ENCODE measurements at places on chromosomes 12 and 14.

GRCh38 chr12:48861111-48861510 is 4.6 kb downstream of the RND1 start:
- DNase-seq = no peak

GRCh38 chr12:6549684-6550151 is 6.1 kb downstream of the IFFO1 start:
- no peak for DNase-seq

- peak; percentile 23 for DNase-seq
Observed at GRCh38 chr12:45966486-45966885, 23.9 kb downstream of the SCAF11 start.

GRCh38 chr14:31263485-31264133 is 56.0 kb upstream of the HECTD1 start:
- peak; percentile 100 for DNase-seq

DNA sequence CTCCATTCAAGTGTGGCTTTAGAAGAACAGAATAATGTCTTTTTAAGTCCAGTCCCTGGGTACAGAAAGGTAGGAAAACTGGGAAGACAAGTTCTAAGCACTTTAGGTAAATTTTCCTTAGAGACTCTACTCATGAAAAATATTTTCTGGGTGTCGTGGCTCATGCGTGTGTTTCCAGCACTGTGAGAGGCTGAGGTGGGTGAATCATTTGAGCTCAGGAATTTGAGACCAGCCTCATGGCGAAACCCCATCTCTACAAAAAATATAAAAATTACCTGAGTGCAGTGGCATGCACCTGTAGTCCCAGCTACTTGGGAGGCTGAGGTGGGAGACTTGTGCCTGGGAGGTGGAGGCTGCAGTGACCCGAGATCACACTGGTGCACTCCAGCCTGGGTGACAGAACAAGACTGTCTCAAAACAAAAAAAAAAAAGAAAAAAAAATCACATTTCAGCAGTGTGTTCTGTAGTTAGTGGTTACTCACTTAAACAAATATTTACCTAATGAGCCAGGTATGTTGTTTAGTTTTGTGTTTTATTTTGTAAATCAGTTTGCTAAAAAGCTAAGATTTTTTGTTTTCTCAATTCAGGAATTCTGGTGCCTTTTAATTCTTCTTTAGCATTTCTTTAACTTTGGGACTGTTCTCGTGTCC is 52.3 kb upstream of the RD3L start:
- no peak for DNase-seq

- no peak for DNase-seq
Observed at GRCh38 chr14:22482782-22483553, 106.1 kb downstream of the DAD1 start.

DNA sequence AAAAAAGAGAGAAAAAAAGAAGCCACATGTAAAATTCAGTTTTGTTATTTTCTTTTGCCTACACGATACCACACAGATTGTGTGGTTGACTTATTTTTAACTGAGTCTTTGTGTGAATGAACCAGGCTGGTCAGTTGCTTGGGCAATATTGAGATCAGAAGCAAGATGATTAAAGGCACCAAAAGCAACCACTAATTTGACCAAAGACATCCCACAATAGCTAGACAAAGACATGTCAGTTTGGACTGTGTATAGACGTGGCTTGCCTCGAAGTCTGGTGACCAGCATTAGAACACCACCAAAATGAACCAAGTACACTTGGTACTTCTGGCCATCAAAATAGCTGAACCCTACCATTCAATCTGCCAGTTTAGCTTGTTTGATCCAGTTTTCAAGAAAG is 340.6 kb upstream of the TBX3 start:
- DNase-seq = no peak

- DNase-seq = no peak
Observed at GRCh38 chr14:78788467-78789360, 618.5 kb downstream of the NRXN3 start.

GRCh38 chr14:82595466-82595865 is 1061.8 kb upstream of the SEL1L start:
- no peak for DNase-seq

- no peak for DNase-seq
Observed at GRCh38 chr12:109553483-109553882, 19.8 kb downstream of the MMAB start.

GRCh38 chr14:56324454-56324853 is 206.2 kb downstream of the PELI2 start:
- no peak for DNase-seq

- DNase-seq = no peak
Observed at GRCh38 chr14:99664937-99665273, 19.2 kb upstream of the CYP46A1 start.

DNA sequence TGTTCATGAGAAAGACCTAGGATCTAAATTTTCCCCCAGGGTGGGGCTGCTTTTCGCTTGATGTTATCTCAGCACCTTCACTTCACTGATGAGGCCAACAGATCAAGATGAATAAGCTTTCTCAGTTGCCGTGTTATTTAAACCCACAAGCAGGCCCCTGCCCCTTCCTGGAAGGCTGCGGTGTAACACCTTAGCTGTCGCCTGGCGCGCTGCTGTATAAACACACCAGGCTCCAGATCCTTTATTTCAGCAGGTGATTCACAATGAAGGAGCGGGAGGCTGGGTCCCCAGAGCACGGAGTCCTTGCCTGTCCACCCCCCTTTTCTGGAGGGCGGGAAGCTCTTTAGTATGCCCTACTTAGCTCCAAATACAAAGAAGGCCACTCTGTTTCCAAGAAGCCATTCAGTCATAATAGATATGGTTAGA is 515.4 kb downstream of the FUT8 start:
- DNase-seq = no peak

GRCh38 chr14:93239869-93240677 is 33.0 kb downstream of the UBR7 start:
- no peak for DNase-seq

- DNase-seq = no peak
Observed at GRCh38 chr12:109098651-109099050, 1.3 kb downstream of the UNG start.

- DNase-seq = no peak
Observed at GRCh38 chr12:113470871-113471618, 626 bp downstream of the LHX5 start.

DNA sequence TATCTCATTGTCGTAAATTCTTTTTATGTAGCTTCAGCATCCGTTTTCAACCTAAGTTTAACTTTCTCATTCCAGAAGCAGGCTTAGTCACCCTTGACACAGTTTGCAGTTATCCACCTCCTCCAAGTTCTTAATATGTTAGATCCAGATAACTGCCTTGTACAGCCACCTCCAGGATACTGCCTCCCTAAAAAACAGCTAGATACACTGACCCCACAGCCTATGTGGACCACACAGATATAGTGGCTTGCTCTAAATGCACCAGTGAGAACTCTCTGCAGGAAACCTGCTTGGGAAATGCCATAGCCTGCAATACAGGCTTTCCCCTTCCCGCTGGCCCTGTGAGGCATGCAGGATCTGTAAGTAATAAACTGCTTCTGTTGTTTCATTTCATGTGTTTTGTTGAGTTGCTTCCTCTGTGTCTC is 11.1 kb upstream of the RTL1 start:
- no peak for DNase-seq

DNA sequence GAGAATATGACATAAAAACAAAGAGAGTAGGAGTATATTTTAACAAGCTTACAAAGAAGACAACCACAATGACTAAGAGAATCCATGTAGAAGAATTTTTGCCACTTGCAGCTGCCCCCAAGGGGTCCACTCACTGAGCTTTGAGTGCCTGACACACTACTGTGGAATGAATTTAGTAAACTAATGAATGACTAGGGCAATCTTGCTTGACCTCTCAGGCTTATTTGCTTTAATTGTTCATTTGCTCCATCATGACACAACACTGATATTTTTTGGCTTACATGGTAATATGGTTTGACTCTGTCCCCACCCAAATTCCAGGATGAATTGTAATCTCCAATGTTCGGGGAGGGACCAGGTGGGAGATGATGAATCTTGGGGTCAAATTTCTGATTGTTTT is 249.1 kb upstream of the FAR2 start:
- DNase-seq = peak; percentile 92

DNA sequence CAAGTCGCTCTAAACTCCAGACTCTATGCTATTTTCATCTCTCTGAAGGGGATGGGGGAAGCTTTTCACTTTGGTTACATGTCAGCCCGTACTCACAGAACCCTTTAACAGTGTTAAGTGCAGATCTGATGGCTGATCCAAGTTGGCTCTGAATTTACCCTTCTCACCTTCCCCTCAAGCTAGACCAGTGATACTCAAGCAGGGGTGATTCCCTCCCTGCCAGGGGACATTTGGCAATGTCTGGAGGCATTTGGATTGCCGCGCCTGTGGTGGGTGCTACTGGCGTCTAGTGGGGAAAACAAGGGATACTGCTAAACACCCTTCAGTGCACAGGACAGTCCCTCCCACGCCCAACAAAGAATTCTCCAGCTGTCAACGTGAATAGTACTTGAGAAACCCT is 6.0 kb upstream of the TEX52 start:
- DNase-seq = no peak

- peak; percentile 87 for DNase-seq
Observed at GRCh38 chr12:29241821-29242591, 92.9 kb downstream of the FAR2 start.

DNA sequence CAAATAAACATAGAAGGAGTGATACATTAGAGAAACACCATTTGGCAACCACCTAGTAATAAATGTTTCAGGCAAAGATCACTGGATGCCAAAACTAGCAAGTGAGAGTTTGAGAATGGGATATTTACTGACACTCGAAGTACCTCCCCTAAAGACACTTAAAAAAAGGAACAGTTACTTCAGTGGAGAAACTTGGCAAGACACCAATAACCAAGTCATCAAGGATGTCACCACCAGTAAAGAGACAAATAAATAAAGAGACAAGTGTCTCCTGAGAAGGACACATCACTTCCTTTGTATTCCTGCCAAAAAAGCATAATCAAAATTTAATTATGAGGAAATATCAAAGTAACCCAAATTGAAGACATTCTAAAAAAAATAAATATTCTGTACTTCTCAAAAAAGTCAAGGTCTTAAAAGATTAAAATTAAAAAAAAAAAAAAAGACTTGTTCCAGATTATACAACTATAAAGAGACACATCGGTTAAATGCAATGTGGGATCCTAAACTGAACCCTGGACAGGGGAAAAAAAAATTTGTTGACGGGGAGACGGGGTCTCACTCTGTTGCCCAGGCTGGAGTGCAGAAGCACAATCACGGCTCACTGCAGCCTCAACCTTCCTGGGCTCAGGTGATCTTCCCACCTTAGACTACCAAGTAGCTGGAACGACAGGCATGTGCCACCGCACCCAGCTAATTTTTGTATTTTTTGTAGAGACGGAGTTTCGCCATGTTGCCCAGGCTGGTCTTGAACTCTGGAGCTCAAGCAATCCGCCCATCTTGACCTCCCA is 26.4 kb downstream of the TM7SF3 start:
- DNase-seq = no peak

DNA sequence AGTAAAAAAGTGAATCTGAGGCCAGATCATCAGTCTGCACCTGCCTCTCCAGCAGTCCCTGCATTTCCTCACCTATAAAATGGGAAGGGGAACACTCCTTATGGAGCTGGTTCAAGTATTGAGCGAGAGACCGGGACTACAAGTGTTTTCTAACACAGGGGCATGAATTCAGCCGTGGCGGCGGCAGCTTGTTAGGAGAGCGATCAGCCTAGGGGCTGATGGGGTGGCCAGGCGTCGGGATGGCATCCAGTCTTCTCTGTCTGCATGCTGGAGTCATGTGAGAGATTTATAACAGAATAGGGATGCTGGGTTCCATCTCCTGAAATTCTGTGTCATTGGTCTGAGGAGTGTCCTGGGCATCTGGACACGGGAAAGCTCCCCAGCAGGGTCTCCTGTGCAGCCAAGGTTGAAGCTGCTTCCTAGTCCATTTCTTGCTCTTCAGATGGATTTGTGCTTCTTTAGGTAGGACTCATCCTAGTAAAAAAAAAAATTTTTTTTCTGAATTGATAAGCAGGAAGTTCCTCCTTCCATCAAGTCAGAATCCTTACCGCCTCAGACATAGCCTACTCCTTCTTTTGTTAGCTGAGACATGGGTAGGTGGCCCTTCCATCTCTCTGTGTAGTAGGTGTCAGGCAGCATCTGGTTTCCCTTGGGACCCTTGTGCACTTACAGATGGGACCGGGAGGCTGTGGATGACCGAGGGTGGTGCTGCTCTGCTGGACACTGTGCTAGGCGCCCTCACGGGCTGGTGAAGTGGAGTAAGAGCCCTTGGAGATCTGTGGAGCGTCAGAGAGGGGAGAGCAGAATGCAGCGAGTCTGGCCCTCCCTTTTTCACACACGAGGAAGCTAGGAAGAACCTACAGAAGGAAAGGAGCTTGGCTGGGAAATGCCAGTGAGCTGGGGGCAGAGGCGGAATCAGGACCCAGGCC is 146.7 kb downstream of the TSPAN9 start:
- no peak for DNase-seq

GRCh38 chr14:68669111-68669511 is 123.8 kb downstream of the ZFP36L1 start:
- no peak for DNase-seq

DNA sequence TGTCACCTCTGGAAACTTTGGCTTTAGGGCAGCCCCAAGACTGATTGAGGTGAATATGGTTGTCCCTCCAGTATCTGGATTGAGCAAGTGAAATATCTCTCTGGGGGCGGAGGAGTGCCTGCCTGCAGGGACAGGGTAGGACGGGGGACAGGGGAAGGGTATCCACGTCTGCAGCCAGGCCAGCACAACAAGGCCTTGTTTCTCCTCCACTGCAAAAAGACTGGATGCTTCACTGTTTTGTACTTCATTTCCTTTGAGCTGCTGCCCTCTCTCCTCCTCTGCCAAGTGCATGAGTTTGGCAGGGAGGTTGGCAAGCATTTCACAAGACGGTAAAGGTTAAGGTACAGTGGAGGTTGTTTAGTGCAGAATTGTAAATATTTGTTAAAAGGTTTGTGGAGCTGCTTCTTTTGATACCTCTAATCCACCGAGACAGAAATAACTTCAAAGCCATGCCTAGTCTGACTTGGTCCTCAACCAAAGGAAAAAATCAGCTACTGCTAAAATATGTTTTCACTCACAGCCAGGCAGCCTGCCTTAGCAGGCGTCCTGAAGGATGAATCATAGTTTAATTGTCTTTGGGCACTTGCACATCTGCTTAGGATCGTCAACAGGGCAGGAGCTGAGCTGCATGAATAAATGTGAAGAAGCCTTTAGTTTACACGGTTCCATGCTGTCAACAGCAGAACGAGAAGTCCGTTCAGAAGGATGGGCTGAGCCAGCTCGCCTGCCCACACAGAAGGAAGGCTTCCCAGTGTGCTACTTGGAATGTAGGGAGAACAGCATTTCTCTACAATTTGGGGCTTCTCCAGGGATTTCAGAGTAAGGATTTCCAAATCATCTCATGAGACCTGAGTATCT is 269.7 kb downstream of the TTC6 start:
- DNase-seq = peak; percentile 15

- DNase-seq = no peak
Observed at GRCh38 chr12:101804409-101804808, 26.4 kb downstream of the GNPTAB start.
